Left ventricle myocardium inferior (tissue), 1 donor: ENCODE measurements at places on chromosomes 7 and 10. TPM values are rescaled to one million over a fixed set of nuclear protein-coding genes. Genes with fewer than 3 reads are reported as not detected.

DNA sequence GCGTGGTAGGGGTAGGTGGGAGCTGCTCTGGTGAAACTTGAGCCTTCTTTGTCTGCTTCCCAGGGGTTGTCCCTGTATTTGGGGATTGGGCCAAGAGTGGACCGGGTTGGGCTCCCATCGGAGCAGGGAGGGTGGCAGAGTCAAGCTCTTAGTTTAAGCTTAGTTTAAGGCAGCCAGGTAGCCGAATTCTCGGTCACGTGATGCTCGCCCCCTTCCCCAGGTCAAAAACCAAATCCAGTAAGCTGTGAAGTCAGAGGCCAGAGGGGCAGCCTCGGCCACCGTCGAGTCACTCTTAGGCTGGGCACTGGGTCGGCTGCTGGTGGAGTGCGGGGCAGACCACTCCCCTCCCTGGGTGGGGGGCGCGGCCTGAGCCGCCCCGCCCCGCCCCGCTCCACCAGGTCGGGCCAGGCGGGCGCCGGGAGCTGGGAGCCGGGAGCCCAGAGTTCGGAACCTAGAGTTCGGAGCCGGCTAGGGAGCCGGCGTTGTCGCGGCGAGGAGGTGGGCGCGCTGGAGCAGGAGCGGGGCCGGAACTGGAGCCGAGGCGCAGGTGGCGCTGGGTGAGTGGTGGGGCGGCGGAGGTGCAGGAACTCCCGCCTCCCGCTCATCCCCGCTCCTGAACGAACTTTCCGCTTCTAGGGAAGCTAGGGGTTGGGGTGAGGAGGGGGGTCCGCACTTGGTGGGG lies 2.8 kb upstream of the LZTS2 start:
- DNase-seq = no peak

GRCh38 chr7:34155220-34155908 lies 250.0 kb downstream of the BMPER start:
- no peak for DNase-seq

DNA sequence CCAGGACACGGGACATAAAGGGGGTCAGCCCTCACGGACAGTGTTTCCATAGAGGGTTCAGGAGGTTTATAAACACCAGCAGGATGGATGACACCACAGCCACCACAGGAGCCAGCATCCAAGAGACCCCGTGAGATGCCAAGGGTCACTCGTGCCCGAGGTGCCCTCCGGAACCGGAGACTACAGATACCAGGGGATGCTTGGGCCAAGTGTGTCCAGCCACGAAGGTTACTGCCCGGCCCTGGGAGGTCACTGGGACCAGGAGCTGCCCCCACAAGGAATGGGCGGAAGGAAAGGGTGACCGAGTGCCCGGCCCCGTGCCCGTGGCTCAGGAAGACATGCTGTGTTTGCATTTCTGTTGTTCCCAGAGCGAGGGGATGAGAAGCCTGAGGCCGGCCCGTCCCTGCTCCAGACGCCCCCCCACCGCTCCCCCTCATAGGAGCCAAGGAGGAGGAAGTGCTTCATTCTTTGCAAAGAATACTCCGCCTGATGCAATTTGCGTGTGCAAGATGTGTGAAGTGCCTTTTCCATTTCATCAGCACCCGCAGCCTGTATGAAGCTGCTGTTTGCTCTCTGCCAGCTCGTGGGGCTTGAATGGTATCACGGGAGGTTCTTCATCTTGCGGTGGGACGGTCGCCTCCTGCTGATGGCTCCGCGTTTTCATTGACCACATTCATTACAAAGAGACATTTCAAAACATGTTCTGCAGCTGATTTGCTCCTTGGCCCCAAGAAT lies 176.4 kb downstream of the ELFN1 start:
- DNase-seq = peak; percentile 8

- no peak for DNase-seq
Observed at GRCh38 chr7:25854608-25855497, 297.1 kb upstream of the NFE2L3 start.

GRCh38 chr10:29859521-29860130 lies 199.8 kb downstream of the JCAD start:
- DNase-seq = no peak

- DNase-seq = no peak
Observed at GRCh38 chr7:128059143-128059988, 28.1 kb upstream of the LRRC4 start.

DNA sequence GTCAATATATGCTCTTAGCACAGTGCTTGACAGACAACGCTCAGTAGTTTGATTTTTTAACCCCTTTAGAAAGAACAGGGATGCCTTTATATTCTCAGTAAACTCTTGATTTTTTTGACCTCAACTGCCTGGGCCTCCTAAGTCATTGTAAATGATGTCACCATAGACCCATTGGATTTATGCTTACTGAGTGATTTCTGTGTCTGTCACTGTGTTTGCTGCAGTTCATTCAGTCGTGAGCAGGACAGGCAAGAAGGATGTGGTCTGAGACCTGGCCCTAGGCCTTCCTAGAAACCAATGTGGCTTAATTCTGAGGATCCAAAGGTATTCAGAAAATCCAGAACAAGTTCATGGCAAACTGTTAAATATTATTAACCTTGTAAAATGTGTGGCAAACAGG lies 868.1 kb downstream of the XPNPEP1 start:
- DNase-seq = no peak

DNA sequence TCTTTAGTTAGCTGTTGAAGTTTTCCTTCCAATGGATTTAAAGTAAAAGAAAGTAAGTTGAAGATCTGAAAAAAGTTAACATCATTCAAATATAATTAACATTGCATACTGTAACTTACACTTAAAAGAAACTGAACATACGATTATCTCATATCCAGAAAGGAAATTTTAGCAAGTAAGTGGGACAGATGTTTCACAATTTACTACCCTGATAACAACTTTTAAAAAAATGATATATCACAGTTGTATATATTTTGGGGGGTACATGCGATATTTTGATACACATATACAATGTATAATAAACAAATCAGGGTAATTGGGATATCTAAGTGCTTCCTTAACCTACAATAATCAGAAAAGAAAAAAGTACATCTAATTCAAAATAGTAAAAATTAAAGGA lies 44.2 kb downstream of the ASZ1 start:
- no peak for DNase-seq

DNA sequence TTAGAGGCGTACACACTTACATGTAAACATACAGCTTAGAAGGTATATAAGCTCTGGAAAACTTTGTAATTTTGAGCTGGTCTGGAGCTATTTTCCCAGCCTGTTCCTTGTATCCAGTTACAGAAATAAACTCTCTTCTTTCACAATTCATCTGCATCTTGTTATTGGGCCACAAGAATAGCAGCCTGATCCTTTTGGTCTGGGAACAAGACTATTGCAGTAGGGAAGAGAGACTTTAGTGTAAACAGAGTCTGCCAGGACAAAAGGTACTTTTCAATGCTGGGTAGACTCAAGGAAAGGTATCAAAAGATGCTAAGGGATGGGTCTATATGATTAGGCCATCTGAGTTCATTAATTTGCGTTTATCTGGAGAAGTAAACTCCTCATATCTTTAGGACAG lies 728.3 kb downstream of the TYW1 start:
- no peak for DNase-seq

DNA sequence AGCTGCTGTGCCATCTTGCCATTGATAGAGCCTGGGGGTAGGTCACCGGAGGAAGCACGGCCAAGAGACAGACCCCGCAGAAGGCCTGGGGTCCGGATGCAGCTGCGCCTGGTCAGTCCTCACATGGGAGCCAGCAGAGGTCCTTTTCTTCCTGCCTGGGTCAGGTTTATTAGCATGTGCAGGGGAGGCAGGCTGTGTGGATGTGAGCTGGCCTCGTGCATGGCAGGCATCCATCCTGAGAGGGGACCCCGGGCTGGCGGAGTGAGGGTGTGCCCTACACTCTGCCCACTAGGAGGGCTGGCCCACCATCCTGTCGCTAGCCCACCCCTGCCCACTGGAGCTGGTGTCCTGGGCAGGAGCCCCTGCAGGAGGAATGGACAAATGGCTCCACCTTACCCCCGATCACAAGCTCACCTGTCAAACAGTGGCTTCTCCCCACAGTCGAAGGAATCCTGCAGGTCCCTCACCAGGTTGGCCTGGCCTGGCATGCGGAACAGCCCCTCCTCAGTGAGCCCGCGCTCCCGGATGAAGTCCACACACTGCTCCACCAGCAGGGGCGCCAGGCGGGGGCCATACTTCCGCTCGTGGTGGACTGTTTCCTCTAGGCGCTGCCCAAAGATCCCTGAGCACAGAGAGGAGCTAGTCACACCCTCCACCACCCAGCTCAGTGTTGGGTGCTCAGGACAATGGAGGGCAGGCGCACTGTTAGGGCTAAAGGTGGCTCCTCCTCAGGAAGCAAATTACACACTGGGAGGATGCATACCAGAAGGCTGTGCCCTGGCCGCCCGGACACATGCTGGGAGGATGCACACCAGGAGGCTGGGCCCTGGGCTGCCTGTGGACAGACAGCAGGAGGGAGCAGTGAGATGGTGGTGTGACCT lies 145.4 kb downstream of the ARHGAP22 start:
- no peak for DNase-seq

DNA sequence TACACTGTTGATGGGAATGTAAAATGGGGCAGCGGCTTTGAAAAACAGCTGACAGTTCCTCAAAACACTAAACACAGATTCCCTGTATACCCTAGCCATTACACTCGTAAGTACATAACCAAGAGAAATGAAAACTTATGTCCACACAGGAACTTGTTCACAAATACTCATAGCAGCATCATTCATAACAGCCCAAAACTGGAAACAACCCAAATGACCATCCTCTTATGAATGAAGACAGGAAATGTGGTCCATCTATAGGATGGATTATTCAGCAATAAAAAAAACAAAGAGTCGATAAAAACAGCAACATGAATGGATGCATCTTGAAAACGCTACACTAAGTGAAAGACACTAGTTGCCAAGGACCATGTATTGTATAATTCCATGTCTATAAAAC lies 23.7 kb downstream of the NMT2 start:
- DNase-seq = no peak

GRCh38 chr7:128395748-128396147 lies 14.0 kb downstream of the IMPDH1 start:
- DNase-seq = no peak

DNA sequence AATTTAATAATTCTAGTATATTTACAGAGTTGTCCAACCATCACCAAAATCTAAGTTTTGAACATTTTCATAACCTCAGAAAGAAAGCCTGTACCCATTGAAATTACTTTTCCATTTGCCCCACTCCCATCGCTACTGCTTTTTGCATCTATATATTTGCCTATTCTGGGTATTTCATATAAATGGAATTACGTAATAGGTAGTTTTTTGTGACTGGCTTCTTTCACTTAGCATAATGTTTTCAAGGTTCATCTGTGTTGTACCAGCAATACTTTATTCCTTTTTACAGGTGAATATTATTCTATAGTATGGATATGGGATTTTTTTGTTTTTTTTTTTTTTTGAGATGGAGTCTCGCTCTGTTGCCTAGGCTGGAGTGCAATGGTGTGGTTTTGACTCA lies 22.6 kb downstream of the KIF11 start:
- no peak for DNase-seq

DNA sequence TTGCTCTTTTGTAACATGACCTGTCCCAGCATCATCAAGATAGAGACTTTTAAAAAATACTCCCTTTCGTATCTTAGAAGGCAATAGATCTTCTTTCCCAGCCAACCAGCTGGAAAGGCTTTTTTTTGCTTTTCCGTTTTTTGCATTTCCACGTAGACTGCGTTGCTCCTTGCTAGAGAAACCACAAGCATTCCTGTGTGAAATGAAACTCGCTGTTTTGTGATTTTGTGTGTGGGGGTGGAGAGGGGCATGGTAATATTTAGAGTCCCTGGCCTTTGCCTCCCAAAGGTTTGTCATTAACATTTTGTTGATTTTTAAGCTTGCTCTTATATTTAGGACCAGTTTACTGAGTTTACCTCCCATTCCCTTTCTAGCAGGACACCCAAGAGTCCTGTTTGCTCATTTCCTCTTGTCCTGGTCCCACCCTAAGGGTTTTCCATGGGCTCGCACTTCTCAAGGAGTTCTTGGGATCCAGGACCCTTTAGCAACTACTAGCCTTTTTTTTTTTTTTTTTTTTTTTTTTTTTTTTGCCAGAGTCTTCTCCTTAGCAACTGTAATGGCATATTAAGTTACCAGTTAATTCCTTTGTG lies 243.6 kb downstream of the BICC1 start:
- DNase-seq = no peak

DNA sequence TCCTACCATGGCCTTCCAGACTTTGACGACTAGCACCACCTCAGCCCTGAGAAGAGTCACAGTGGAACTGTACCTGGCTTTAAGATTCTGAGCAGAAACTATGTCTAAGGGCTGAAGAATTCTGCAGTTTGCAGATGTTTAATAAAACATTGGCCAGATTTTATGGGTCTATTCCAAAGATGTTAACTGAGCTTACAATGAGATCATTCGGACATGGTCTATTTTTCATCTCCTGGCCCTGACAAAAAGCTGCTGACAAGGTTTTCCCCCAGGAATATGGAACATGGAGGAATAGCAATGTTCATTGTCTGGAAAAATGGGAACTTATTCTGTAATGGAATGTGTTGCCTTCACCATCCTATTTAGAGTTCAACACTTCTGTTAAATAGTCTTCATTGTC lies 66.4 kb downstream of the PTF1A start:
- no peak for DNase-seq

FAM25A gene
- not detected for total RNA-seq

IFIT2 gene
- 4.5 TPM for total RNA-seq

IRF5 gene
- total RNA-seq = 2.2 TPM

MEST gene
- 4.9 TPM for total RNA-seq

TECTB gene
- total RNA-seq = not detected

SUN3 gene
- not detected for total RNA-seq

ASB10 gene
- 35.4 TPM for total RNA-seq

ZNF425 gene
- 0.58 TPM for total RNA-seq

WDFY4 gene
- total RNA-seq = 1.5 TPM

UTF1 gene
- not detected for total RNA-seq
